ENCODE measurements at places on chromosomes 3 and 15.

DNA sequence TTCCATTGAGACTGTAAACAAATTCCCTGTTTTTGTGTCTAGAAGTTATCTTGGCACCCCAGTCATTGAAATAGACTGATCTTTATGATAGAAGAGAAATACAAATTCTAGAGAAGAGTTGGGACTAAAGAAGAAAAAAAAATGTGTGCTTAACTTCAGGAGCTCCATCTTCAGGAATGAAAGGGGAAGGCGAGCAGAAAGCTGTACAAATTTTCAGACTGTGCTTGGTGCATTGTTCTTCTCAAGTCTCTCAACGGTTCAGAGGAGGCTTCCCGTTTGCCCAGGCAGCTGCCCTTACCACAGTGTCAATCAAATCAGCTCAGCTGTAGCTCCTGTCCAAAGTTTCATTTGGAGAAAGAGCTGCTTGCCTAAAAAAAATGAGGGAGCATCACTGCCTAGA is 41.7 kb downstream of the OXSM start:
- DNase-seq, result peak; percentile 70

DNA sequence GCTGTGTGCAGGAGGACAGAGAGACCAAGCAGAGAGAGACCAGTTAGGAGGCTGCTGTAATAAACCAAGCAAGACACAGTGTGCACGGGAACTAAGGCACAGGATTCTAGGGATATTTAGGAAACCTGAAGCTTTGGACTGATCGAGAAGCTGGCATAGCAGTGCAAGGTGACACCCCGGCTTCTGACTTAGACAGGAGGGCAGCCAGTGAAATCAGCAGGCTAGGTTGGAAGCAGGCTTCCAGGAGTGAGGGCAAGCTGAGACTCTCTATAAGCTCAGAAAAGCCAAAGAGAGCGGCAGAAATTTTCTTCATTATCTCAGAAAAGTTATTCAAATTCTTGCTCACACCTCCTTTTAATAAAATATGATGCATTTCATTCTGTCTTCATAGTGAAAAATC is 104.6 kb downstream of the LIPC start:
- DNase-seq, result no peak

DNA sequence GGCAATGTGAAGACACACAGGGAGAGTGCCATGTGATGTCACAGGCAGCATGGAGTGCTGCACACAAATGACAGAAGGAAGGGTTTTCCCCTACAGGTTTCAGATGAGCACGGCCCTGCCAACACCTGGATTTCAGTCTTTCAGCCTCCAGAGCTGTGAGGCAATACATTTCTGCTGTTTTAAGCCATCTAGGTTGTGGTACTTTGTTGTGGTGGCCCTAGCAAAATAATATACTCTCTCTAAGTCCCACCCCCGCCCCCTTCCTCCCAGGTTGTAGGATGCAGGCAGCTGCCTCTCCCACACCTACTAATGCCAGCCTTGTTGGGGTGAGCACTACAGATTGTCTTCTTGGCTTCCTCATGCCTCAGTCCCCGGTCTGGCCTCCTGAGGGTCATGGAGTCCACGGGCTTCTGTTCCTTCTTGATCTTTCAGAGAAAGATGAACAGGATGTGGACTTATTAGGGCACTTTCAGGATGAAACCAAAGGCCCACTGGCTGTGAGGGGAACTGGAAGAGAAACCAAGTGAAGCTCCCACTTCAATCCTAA is 180.0 kb downstream of the CD47 start:
- DNase-seq, result no peak

DNA sequence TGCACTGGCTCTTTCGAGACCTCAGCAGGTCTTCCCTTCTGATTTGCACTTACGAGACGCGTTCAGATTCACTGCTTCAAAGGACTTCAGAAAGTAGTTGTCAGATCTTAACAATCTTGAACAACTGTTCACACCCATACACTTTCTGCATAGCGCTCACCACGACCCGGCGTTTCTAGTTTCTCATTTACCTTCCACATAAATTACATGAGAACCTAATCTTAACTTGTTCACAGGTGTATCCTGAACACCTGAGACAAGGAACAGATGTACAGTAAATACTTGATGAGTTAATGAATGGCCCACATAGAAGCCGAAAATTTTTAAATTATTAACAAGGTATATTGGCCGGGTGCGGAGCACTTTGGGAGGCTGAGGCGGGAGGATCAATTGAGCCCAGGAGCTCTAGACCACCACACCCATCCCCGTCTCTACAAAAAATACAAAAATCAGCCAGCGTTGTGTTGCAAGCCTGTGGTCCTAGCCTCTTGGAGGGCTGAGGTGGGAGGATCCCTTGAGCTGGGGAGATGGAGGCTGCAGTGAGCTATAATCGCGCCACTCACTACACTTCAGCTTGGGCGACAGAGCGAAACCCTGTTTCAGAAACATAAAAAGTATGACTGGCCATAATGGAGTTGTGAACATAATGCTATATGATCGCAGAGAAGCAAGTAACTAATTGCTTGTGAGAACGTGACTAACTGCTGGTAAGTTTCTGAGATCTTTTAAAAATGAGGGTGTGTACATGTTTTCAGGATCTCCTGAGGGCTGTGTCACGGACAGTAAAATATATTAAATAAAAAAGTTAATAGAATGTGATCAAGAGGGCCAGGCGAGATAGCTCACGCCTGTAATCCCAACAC is 984 bp upstream of the SMARCC1 start:
- no peak for DNase-seq

- DNase-seq, result no peak
Measured at GRCh38 chr3:37571269-37571668, 290.4 kb upstream of the CTDSPL start.

- no peak for DNase-seq
Measured at GRCh38 chr3:197590313-197590962, 34.7 kb upstream of the BDH1 start.

- no peak for DNase-seq
Measured at GRCh38 chr15:101138913-101139880, 112.7 kb downstream of the CHSY1 start.

- peak; percentile 63 for DNase-seq
Measured at GRCh38 chr3:48634661-48635221, 520 bp downstream of the SLC26A6 start.

- DNase-seq, result no peak
Measured at GRCh38 chr3:127700406-127700805, 27.7 kb downstream of the ABTB1 start.

- no peak for DNase-seq
Measured at GRCh38 chr3:35746492-35746891, 107.2 kb downstream of the ARPP21 start.

GRCh38 chr3:74523811-74524210 is 90.6 kb downstream of the CNTN3 start:
- peak; percentile 1 for DNase-seq

- no peak for DNase-seq
Measured at GRCh38 chr15:63440756-63441155, 59.1 kb upstream of the CA12 start.

- DNase-seq, result no peak
Measured at GRCh38 chr15:85016275-85016674, 34.6 kb downstream of the PDE8A start.

GRCh38 chr3:68234076-68234780 is 579.8 kb upstream of the SUCLG2 start:
- no peak for DNase-seq

DNA sequence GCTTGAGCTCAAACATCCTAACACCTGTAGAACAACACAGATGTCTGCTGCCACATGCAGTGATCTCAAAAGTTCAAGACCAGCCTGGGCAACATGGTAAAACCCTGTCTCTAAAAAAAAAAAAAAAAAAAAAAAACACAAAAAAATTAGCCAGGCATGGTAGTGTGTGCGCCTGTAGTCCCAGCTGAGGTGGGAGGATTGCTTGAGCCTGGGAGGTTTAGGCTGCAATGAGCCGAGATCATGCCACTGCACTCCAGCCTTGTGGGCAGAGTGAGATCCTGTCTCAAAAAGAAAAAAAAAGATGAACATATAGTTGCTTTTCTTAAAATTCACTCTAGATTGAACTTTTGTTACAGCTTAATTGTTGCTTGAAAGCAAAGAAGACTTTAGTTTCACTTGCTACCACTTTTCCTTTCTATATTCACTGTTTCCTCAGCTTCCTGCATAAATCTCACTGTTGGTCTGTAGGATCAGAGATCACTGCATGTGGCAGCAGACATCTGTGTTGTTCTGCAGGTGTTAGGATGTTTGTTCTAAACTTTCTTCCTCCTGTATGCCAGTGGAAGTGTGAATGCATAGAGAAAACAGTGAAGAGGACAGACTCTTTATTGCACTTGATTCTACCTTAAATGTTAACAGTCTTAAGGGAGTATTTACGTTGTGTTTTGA is 12.6 kb downstream of the RAB11A start:
- no peak for DNase-seq

DNA sequence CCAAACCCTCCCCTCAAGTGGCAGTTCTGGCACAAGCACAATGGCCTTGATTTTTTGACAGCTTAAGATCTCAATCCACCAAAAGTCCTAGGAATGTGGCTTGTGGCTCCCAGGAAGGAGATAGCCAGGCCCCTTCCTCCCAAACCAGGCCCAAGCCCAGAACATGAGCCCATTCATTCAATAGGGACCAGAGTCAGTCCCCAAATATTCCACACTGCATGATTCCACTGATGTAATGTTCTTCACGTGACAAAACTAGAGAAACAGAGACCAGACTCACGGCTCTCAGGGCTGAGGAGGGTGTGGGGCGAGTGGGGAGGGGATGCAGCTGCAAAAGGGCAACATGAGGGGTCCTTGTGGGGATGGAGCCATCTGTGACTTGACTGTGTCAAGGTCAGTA is 25.5 kb downstream of the ABTB1 start:
- no peak for DNase-seq

DNA sequence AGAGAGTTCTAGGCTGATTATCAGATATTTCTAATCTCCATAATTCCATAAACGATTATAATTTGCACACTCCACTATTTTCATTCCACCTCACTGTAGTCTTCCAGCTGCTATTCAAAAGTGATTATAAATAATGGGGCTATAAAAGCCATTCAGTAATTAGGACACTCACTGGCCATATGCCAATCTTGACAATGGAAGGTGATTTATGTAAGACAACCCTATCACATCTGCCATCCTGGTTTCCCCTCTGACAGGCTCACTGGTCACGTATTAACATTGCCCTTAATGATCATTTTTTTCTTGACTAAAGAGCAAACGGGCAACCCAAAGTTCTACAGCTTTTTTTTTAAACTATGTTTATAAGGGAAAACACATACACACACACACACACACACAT is 402.4 kb downstream of the MAGI1 start:
- DNase-seq, result no peak

GRCh38 chr15:89003865-89004725 is 84.2 kb upstream of the ABHD2 start:
- DNase-seq, result peak; percentile 65

GRCh38 chr3:36693670-36694069 is 70.7 kb downstream of the DCLK3 start:
- DNase-seq, result peak; percentile 12

- no peak for DNase-seq
Measured at GRCh38 chr3:52018319-52019000, 22.8 kb upstream of the RPL29 start.

GRCh38 chr3:127560051-127560787 is 30.3 kb downstream of the TPRA1 start:
- peak; percentile 71 for DNase-seq

DNA sequence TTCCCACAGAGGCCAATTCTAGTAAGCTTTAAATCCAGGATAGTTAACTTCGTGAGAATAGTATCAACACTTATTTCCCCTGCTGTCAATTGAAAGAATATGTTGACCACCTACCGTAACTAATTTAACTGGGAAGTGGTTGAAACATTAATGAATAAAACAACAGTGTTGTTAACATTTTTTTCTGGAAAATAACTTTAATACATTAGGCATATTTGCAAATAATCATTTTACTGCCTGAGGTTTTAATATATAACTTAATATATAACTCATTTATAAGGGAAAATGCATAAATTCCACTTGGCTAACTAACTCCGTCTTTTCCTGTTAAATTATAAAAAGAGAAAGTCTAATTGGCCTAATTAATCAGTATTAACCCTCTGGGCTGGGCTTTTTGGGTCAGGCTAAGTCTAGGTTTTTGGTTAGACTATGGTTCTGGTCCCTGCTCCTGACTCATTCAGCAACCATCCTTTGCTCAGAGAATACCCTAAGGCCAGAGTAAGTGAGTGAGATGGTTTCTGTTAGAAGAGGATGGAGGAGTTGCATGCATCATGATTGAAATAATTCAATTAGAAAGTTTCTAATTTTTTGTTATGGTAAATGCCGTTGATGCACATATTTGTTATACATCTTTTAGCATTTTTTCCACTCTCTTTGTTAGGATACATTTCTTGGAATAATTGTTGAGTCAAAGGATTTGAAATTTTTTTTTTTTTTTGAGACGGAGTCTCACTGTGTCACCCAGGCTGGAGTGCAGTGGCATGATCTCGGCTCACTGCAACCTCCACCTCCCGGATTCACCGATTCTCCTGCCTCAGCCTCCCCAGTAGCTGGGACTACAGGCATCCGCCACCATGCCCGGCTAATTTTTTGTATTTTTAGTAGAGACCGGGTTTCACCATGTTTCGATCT is 10.8 kb upstream of the SKIL start:
- DNase-seq, result no peak

GRCh38 chr3:194080436-194080835 is 55.5 kb upstream of the HES1 start:
- no peak for DNase-seq

DNA sequence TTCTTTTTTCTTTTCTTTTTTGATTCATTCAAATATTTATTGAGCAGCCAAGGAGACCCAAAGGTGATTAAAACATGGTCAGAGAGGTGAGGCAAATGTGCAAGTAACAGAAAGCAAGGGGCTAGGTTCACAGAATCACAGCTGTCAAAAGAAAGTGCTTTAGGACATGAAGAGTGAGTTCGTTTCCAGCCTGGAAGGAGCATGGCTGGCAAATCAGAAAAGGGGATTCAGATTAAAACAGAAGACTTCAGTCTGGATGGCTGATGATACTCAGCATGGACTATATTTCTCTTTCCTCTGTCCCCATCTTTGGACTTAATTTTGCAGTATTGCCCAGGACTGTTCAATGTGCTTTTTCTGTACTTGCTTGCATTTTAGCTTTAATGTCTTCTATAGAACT is 151.2 kb downstream of the NR1D2 start:
- no peak for DNase-seq

All from OCI-M1 (cell line).